ENCODE measurements at places on chromosomes 16 and 17.

DNA sequence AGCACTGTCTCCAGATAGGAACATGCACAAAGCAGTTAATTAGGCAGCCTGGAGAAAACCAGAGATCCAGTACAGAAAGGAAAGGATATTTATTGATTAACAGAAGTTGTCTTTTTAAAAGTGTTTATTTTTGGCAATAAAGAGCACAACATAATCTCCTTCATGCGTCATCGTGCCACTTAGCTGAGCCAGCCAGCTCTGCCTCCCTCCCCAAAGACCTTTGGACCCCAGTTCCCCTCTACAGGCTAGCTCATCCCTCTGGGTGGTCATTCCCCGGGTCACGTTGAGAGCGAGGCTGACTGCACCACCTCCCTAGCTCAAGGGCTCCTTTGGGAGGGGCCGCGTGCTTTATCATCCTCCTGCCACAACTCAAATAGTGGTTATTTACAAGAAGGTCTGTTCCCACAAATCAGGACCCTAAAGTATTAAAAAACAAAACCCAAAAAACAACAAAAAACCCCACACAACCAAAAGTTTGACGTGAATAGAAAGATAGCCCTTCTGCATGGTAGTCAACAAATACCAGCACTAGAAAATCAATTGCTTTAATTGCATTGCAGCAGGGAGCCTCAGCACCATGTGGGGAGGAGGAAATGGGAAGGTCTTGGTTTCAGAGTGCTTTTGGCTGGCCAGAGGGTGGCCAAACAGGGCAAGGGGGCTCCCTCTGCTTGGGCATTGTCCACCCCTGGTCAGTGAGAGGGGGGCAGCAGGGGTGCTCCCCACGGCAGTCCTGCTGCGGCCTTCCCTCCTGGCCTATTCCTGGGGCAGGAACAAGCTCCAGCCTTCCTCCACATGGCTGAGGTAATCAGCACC is 9.6 kb downstream of the POLR2C start:
- DNase-seq, result no peak

GRCh38 chr16:1288813-1289476 is 20.5 kb upstream of the UBE2I start:
- no peak for DNase-seq

DNA sequence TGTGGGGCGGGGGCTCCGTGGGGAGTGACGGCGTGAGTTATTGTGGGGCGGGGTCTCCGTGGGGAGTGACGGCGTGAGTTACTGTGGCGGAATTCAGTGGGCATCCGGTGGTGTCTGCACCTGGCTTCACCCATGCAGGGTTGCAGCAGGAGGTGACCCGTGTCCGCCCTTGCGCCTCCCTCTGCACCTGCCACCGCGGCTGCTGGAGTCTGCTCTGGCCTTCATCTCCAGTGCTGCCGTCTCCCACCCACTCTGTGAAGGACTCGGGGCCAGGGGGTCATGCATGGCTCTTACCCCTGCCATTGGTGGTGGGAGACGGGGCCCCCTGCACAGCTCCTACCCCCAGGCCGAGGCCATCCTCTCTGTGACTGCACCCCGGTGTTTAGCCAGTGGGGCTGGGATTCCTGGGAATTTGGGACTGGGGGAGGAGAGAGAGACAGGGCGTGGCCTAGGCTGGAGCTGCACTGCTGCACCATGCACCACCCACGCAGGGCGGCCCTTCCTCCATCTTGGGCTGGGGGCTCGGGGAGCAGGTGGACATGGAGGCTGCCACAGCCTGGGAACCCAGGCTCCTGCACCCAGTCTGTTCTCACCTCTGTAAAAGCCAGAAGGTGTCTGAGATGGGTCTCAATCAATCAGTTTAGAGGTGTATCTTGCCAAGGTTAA is 1.3 kb upstream of the PABPN1L start:
- no peak for DNase-seq

DNA sequence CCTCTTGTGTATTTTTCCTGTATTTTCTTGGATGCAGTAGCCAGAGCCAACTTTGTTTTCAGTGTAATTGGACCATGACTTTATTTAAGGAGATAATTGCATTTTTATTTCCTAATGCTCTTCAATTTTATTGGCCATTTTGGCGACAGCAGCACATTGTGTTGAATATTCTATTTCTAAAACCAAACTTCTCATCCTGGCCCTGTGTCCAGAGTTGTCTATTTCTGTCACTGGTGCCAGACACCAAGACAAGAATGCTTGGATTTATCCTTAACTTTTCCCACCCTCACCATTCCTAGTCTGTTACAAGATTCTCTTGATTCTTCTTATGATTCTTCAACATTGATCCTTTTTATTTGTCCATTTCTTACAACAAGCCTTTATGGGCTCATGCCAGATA is 37.1 kb downstream of the ARHGAP44 start:
- no peak for DNase-seq

GRCh38 chr16:80974649-80975376 is 31.9 kb downstream of the CMC2 start:
- no peak for DNase-seq

DNA sequence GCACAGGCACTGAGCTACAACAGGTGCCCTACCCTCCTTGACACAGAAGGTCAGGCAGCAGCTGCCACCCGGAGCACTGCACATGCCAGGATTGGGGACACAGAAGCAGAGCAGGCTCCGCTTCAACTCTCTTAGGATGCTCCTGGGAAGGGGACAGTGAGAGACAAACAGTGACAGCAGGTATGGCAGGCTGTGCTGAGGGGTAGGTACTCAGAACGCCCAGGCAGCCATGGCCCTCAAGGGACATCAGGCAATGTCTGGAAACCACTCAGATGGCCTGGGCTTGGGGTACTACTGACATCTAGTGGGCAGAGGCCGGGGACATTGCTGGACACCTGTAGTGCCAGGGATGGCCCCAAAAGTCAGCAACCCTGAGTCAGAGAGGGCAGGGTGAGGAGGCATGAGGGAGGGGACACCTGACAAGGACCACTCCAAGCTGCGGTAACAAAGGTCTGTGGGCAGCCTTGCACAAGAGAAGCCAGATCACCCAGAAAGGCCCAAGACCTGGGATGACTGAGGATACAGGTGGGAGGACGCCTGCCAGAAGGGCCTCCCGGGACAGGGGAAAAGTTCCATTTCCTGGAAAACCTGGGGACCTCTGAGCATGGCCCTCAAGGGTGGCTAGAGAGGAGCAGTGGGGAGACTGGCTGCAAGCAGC is 21.2 kb downstream of the PEMT start:
- peak; percentile 41 for DNase-seq

DNA sequence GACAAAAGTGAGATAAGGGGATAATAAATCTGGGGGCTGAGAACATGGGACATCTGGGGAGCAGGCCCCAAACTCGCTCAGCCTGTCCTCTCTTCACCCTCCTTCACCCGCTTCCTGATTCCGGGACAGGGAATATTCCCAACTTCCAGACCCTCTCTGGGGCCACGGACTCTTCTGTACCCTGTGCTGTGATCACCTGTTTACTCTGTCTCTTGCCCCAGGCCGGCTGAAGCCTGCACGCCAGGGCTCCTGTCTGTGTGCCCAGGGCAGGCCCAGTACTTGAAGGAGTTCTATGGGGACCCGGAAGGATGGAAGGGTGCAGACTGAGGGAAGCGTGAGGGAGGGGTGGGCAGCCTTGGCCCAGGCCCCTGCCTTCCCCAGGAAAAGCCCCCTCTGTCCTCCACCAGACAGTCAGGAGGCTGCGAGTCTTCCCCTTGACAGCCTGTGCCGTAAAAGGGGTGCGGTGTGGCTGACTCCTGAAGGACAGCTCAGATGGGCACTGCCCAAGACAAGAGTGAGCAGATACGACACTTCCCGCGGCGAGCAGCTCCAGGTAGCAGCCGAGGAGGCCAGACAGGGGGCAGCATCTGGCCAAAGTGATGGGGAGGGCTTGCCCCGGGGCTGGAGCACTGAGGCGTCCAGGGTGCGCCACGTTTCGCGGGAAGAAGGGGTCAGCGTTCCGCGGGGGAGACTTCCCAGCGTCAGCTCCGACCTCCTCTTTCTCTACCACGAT is 1.0 kb upstream of the CCNF start:
- no peak for DNase-seq

GRCh38 chr16:11740567-11740966 is 2.1 kb downstream of the TXNDC11 start:
- no peak for DNase-seq

GRCh38 chr16:74053312-74053711 is 243.3 kb upstream of the PSMD7 start:
- DNase-seq, result no peak

DNA sequence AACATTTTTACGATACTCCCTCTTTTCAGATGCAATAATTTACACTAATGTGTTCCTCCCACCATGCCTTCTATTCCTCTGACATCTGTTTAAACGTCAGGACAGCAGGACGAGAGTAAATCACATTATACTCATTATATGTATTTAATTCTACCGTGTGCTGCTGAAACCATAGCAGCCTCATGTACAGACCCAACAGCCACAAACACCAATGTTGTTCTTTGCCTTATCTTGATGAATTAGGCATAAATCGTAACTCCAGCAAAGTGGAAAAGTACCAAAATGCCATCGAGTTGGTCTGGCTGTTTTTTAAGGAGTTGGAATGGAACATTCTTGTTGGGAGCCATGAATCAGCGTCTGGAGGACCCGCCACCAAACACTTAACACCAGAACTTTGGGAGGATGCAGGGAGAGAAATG is 82.9 kb upstream of the FOXF1 start:
- no peak for DNase-seq

DNA sequence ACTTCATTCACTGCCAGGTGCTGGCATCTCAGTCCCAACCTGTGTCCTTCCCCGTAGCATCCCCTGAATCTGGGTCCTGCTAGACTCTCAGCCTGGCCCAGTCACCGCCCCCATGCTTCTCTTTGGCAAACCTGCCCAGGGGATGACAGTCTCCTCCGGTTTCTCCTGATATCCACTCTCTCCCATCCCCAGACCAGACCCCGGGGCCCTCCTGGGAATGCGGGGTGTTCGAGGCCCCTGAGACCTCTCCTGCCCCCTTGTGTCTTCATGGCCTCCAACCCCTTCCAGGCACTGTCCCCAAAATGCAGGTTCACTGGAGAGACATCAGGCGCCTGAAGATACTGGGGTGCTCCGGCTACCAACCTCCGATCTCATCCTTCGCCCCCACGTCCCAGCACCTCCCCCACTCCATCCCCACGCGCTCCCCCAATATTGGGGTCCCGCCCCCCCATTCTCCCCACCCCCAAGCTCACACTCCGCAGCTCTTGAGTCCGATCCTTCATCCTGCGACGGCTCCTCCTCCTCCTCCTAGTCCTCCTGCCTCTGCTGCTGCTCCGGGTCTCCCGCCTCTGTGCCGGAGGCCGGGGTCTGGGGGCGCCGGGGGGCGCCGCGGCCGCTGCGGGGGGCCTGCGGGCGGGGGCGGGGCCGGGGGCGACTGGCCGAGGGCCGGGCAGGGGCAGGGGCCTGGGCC is 399 bp downstream of the STX1B start:
- DNase-seq, result no peak

GRCh38 chr17:40167685-40168261 is 9.5 kb upstream of the RAPGEFL1 start:
- no peak for DNase-seq

DNA sequence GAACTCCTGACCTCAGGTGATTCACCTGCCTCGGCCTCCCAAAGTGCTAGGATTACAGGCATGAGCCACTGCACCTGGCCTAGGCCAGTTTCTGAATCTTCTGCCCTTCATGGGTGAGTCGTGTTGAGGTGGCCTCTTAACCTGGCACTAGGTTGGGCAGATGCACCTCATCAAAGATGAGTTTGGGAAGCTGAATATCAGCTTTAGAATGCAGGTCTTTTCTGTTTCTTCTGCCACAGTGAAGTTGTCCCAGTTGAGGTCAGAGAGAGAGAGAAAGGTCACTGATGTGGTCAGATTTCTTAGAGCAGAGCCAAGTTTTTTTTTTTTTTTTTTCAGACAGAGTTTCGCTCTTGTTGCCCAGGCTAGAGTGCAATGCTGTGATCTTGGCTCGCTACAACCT is 111.3 kb upstream of the WSCD1 start:
- DNase-seq, result no peak

- DNase-seq, result no peak
Observed at GRCh38 chr16:4231886-4232285, 10.0 kb downstream of the SRL start.

- DNase-seq, result peak; percentile 79
Observed at GRCh38 chr16:85296859-85297660, 184.8 kb upstream of the CIBAR2 start.

DNA sequence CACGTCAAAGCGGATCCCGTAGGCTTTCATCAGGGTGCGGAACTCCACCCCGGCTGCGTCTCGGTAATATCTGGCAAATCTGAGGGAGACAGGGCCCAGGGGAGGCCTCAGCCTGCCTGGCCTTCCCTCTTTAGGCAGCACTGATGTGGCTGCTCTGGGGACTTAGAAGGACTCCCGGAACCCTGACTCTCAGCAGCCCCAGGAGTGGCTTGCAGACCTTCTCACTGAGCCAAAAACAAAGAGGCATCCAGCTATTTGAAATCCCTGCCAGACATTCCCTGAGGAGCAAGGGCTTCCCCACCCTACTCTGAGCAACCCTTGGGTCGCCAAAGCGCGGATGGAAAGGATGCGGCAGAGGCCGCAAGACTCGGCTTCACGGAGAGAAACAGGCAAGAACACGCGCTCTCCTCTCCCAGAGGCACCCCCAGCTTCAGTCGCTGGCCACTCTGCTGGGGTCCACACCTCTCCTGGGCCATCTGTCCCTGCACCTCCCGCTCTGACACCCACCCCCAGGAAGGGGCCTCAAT is 7.9 kb downstream of the P2RX5 start:
- no peak for DNase-seq

GRCh38 chr17:17351356-17351891 is 48.3 kb downstream of the NT5M start:
- peak; percentile 5 for DNase-seq

All from D341Med (cell line).